ENCODE measurements at places on chromosomes 13 and 19.

- DNase-seq, result no peak
Observed at GRCh38 chr13:33639626-33640080, 178.3 kb upstream of the RFC3 start.

DNA sequence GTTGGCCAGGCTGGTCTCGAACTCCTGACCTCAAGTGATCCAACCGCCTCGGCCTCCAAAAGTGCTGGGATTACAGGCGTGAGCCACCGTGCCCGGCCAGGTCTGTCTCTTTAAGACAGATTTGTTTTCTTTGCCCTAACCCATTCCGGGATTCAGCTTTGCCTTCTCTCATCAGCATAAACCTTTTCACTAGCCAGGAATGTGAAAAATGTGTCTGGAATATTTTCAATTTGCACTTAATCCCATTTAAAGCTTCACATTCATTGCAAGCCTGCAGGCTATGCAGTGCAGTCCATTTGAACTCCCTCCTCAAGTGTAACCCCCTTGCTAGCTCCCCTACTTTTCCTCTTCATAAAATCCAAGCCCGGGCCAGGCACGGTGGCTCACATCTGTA, 880 bp upstream of the TMEM160 start:
- no peak for DNase-seq

DNA sequence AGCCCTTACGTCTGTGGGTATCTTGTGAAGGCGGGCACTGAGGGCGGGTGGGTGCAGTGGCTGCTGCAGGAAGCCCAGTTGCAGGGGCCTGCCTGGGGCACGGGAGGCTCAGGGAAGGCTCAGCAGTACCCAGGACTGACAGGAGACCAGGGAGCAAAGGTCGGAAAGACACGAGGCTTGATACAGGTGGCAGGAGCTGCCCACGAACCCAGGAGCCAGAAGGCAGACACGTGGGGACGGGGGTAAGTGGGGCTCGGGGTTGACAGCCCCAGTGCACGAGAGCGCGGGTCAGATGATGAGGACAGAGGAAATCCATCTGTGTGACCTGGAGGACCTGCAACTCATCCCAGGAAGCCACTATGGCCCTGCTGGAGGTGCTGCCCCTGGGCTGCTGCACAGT, 25.3 kb downstream of the ELAVL1 start:
- DNase-seq, result no peak

GRCh38 chr19:48292798-48293197, 22.9 kb downstream of the ZNF114 start:
- no peak for DNase-seq
